ENCODE measurements at places on chromosomes 7 and 10.

DNA sequence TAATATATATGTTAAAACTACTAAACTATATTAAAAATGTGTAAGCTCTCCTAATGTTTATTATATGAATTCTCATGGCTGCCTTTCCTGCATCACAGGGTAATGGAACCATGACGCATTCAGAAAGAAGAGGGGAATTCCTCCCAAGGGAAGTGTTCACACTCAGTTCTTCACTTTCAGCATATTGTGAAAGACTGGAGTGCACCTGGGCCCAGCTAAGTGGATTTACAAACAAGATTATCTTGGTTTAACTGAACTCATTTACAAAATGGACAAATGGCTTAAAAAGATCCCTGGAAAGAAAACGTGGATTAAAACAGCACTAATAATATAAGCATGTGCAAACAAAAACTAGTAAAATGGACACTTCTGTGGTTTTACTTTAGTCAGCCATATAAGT is 149.8 kb downstream of the DOCK4 start:
- DNase-seq: peak; percentile 97

DNA sequence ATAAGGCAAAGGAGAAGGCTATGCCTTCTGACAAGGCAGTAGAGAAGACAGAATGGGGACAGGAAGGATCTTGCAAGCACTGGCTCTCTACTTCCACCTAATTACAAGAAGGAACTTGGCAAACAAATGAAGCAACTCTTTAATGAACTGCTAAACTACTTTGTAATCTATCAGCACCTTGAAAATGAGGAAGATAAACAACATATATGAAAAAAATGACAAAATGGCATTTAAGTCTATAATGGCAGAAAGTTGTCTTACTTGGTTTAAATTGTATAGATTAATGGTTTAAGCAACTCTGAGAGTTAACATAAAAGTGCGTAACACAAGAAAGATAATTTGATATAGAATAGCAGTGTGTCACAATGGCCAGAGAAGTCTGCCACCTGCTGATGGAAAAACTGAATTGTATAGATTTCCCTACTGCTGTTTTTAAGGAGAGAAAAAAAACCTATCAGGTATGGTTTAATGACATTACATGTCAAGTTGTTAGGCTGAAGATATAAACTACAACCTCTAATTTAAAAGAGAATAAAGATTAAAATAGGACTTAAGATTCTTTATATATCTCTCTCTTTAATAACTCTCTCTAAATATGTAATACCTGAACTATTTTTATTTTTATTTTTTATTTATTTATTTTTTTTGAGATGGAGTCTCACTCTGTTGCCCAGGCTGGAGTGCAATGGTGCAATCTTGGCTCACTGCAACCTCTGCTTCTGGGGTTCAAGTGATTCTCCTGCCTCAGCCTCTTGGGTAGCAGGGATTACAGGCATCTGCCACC is 11.8 kb downstream of the NT5C3A start:
- DNase-seq: peak; percentile 64

- DNase-seq: no peak
Measured at GRCh38 chr10:30928742-30929141, 102.9 kb downstream of the ZNF438 start.

DNA sequence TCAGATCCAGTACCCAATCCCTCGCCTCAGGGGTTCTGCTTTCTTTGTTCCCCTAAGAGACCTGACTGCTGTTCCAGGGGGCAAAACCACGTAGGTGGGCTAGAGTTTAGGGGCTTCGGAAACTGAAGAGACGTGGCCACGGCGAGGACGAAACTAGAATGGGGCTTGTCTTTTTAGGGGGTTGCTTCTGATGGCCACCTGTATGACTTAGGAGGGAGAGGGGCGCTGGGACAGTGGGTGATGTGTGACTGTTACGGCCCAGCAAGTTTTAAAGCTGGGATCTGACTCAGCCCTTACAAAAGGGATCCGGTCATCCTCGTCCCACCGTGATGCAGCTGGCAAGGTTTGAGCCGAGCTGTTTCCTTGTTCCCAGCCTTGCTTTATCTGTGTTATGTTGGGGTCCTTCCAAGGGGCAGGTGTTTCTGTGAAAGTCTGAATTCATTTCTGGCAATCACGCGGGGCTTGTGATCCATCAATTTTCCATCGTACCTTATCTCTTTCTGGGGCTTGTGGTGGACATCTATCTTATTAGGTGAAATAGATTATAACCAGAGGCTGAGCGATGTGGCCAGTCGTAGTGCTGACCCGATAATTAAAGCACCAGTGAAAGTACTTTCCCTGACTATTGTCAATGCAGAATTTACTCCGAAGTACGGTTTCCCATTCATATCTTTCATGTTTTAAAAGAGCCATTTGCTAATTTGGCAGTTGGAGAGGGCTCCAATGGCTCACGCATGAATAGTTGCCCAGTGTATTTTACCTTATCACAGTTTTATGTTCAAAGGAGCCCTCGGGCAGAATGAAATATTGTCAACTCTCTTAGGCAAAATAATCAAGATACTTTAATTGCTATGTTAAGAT is 830 bp downstream of the MET start:
- DNase-seq: peak; percentile 27

DNA sequence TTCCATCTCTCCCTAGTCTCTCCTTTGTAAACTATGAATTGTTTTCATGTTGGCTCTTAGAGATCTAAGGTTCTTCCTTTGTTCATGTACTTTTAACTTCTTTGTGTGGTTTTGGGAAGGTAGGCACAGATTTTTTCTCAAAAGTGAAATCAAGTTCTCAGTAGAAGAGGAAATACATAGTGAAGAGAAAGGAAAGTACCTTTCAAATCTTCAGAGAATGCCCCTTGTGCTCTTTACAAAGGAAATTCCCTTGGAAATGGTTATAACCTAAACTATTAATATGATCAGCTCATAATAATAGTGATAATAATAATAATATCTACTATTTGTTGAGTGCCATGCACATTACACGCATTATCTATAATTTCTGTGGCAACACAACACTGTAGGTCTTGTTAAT is 318.5 kb downstream of the PRPF18 start:
- peak; percentile 42 for DNase-seq

DNA sequence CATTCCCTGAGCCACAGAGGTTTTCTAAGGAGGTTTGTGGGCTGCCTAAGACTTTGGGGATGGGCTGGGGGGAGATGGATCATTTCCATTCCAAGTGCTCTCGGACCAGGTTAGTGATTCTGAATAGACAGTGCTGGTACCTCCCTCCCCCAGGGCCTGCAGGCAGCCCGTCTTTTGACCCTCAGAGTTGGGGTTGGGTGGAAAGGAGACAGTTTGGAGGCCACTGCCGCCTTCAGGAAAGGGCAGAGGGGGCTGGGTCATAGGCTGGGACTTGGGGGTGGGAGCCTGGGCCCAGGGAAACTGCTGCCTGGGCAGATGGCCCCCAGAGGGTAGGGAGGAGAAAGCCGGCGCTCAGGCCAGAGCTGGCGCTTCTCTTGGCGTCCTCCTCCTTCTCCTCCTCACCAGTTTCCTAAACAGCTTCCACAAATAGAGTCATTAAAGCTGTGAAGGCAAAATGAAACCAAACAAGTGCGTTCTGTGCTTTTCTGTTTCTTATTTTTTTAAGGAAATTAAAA is 4.4 kb downstream of the UNC5B start:
- peak; percentile 33 for DNase-seq

DNA sequence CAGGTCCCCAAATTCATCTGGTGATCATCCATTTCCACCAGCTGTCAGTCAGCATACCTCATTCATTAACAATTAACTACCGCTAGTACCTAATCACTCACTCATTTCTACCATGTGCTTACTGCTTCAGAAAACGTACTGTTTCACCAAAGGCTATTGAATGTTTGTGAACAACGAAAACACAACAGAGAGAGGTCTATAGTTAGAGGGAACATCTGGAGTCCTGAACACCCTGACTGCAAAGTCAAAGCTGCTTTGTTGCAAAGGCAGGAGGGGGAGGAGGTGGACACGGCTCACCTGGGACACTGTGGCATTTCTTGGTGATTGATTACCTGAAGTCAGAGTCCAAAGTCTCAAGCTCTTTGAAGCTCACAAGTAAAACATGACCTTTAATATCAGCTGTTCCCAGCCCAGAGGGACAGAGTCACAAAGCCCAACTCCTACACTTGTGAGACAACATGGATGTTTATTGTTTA is 342.3 kb upstream of the ADARB2 start:
- DNase-seq: no peak
